ENCODE measurements at places on chromosomes 7 and 10.

GRCh38 chr10:33125522-33126517 is 167.8 kb upstream of the ITGB1 start:
- DNase-seq = peak; percentile 72

GRCh38 chr10:108411894-108412293 is 1247.4 kb upstream of the SORCS1 start:
- DNase-seq = no peak

- DNase-seq = no peak
Measured at GRCh38 chr7:116395141-116395791, 104.3 kb upstream of the CAV2 start.

DNA sequence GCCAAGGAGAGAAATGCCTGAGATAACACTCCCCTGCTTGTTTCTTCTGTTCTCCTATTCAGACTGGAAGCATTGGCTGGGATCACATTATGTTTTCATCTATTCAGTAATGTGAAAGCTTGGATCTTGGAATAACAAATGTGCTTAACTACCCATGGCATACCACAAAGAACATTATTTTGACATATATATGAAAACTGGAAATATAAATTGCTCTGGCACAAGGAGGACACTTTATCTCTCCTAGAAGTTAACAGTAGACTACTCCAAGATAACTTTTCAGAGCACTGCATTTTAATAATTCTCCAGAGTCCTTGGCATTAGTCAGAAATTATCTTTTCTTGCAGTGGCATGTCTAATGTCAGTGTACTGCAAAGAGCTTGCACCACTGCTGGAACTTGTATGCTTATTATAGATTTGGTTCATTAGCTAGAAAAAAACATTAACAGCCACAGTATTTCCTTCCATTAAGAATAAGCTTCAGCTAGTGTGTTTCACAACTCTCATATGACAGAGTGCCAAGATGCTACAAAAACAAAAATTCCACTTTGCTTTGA is 169.3 kb upstream of the LRRN3 start:
- DNase-seq = no peak

DNA sequence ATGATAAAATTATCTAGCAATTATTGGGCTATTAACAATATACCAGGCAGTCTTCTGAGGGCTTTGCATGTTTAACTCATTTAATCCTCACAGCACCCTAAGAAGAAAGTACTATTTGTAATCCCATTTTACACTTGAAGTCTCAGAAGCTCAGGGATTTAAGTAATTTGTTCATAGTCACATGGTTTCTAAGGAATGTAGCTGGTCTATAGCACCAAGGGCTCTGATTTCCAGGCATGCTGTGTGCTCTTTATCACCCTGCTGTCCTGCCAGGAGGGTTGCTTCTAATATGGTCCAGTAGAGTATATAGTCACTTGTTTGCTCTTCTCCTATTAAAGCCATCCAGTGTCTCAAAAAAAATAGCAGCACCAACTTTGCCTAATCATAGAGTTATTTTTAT is 417.2 kb downstream of the PLXDC2 start:
- no peak for DNase-seq

DNA sequence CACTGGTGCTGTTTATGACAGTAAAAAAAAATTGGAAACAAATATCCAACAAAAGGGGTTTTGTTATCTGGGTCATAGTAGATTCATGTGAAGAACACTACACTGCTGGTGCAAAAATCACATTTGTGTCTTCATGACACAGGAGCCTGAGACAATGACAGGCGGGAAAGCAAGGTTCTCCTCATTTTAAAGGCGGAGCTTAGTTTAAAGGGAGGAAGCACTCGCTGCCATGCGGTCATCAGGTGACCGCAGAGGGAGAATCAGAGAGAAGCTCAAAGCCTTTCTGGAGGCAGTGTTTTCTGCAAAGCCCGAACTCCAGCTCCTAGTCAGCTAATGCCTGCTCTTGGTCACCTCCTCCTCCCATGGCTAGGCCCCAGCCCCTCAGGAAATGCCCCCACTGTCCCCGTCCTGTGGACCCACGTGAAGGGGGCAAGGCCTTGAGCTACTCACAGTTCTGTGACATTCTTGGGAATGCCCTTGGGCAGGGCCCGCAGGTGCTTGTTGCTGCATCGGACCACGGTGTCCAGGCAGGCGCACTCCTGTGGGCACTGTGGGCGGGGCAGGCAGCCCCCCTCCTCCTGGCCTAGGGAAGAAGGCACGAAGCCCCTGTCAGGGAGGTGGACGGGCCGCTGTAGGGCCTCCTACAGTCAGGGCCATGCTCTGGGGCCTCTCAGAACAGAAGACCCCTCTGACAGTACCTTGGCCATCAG is 146.1 kb downstream of the SLIT1 start:
- DNase-seq = no peak

- no peak for DNase-seq
Measured at GRCh38 chr7:105578496-105578895, 2.8 kb downstream of the EFCAB10 start.

DNA sequence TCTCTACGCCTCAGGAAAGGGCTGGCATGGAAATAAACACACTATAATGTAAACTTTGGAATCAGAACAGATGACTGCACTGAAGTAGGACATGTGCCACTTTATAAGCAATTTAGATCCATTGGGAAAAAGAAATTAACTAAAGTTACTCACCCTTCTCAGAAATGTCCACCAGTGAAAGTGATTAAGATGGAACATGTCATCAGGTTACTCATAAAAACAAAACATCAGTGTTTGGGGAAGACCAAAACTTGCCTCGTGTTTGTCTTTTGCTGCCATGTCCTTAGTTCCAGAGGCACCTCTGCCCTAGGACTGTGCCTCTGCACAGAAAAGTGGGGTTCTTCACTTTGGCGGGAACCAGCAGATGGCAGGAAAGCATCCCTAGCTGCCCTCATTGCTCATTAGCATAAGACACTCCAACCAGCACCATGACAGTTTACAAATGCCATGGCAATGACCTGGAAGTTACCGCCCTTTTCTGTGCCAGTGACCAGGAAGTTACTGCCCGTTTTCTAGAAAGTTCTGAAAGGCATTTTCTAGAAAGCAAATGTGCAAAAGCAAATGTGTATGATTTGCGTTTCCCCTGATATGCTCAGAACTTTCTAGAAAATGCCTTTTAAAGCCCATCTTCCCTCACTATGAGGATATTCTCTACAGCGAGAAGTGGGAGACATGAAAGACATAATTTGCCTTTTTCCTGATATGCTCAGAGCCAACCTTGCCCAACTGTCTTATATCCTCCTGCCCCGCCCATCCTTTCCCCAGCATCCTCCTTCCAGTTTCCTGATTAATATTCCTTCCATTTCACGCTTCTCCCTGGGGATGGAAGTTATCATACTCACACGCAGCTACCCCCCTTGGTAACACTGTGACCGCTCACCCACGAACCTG is 258.2 kb downstream of the USP6NL start:
- no peak for DNase-seq

- no peak for DNase-seq
Measured at GRCh38 chr7:47697543-47697942, 115.6 kb upstream of the TNS3 start.

DNA sequence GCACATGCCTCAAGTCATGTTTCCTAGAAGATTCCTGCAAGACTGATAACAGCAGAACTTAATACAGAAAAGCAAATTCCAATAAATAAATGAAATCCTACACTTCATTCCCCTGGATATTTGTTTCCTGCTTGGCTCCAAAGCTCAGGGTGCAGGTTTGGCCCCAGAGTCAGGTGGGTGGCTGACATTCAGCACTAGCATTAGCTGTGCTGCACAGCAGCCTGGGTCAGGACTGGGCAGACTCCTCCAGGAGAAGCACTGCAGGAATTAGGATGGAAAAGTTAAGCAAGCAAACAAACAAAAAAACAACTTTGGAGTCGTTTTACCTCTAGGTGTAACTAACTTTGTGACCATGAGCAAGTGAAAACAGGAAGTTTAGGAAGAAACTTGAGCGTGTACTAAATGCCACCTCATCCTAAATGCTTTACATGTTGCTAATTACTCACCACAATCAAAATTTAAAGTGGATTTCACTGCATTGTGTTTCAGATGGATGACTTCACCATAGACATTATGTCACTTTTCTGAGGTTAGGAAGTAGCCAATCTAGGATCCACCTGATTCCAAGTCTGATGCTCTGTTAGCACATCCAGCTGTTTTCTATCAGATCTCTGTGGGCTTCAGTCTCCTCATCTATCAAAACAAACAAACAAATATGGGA is 239.4 kb downstream of the C7orf25 start:
- no peak for DNase-seq

DNA sequence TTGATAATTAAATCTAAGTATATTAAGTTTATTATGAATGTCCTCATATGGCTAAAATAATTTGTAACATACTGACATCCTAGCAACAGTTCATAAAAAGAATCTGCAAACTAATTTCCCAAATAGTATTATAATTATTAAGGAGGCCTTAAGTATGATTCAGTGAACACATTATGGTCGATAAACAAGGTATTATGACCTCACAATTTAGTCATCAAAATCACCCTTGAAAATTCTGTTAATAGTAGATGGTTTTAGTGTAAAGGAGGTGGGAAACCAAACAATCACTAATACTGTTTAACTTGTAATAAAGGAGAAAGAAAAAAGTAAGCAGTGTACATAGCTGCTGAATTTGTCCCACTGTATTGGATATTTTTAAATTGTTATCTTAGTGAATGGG is 2.1 kb downstream of the ETV1 start:
- DNase-seq = no peak

DNA sequence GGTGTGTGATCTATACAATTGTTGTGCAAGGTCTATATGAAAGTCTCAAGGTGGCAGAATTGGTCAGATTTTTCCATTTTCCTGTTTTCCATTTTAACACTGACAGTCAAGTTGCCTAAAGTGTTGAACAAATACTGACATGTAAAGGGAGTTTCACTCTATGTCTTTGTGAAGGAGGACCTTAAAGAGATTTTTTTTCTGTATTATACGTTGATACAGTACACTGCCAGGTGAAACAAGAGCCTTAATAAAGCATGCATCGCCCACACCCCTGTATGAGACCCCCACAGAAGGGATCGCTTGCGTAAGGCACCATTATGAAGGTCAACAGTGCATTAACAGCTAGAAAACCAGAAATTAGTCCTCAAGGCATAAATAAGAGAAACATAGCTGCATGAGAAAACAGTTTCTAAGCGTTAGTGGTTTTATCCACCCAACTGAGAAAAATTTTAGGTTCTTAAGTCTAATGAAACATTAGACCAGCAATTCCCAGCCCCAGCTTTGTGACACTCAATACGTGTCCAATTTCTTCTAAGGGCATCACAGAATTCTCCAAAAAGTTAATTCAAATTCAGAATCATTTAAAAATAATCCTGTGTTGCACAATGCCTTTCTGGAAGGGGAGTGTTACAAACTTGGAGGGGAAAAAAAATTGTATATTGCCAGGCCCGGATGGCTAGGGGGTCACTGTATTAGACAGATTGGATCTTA is 6.9 kb downstream of the KLF6 start:
- DNase-seq = no peak

DNA sequence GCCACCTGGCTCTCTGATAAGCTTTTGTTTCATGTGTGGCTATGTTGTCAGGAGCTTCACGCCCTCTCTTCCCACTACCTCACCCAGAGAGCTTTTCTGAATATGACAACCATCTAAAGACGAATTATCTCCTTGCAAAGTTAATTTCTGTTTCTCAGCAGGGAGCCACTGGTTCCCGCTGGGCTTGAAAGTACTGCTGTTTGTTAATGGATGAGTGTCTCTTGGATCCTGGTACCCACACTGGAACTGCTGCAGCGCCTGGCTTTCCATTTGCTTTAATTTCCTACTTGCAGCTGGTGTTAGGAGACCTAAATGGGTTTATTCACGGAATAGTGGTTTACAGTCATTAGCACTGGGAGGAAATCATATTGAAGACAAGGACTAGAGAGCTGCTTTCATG is 267.9 kb upstream of the LRGUK start:
- no peak for DNase-seq

GRCh38 chr10:119190353-119190752 is 11.7 kb upstream of the PRDX3 start:
- DNase-seq = no peak

- DNase-seq = no peak
Measured at GRCh38 chr7:47433564-47433895, 148.4 kb downstream of the TNS3 start.

GRCh38 chr10:44194435-44194834 is 190.5 kb downstream of the CXCL12 start:
- no peak for DNase-seq
